ENCODE measurements at places on chromosomes 6 and 20.
A peak's percentile ranks its signal among the peaks of the same experiment; 100 is the strongest.

DNA sequence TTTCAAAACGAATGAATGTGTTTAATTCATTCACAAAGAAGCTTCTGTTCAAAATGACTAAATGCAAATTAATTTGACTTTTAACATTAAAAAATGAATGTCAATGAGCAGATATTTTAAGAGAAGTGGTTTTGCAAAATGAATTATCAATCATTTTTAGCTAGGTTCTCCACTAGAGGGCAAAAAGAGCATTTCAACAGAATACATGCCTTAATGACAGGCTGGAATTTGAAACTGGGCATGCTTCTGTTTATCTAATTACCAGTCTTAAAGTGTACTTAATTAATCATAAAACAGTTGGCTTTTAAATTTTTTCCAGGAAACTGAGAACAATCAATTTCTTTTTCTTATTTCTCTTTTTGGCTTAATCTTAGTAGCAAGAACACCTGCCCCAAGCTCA is 63.8 kb upstream of the TINAG start:
- no peak for DNase-seq
- H3K36me3 ChIP-seq = no peaks in the 10 kb centered on the region
- H3K27ac ChIP-seq = no peak overlapping the region
- H3K4me3 ChIP-seq = no peak overlapping the region

DNA sequence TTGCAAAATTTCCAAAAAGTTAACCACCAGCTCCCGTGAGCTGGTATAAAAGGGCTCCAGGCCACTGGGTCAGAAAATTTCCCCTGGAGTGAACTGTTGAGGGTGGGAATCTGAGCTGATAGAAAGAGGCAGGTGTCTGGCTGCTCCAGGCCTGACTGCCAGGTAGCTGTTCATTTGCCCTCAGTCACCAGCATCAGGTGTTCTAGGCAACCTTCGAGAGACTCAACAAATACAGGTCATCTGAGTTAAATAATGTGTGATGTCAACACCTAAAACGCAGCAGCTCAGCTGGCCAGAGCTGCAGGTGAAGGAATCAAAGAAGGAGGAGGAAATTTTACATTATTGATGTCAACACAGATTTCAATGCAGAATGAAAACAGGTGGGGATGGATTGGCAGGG is 46.7 kb downstream of the KCNK5 start:
- DNase-seq = no peak
- no peak overlapping the region for H3K27ac ChIP-seq
- H3K27me3 ChIP-seq = no peaks in the 10 kb centered on the region
- no peaks in the 10 kb centered on the region for H3K4me1 ChIP-seq
- no peak overlapping the region for H3K4me3 ChIP-seq

- H3K36me3 ChIP-seq = peaks cover 5% of the 10 kb centered on the region
- no peak overlapping the region for H3K27ac ChIP-seq
- peaks cover 9% of the 10 kb centered on the region for H3K4me1 ChIP-seq
- H3K4me3 ChIP-seq = no peak overlapping the region
These were observed 7.5 kb downstream of the SRXN1 start for GRCh38 chr20:645318-646106.

GRCh38 chr6:53831936-53832660 is 37.3 kb downstream of the LRRC1 start:
- no peak overlapping the region for H3K27ac ChIP-seq
- H3K36me3 ChIP-seq = no peaks in the 10 kb centered on the region
- no peaks in the 10 kb centered on the region for H3K27me3 ChIP-seq
- no peak overlapping the region for H3K4me3 ChIP-seq
- no peaks in the 10 kb centered on the region for H3K4me1 ChIP-seq
- no peak for DNase-seq

- H3K27ac ChIP-seq = peak overlapping the region; percentile 47
- no peaks in the 10 kb centered on the region for H3K27me3 ChIP-seq
- H3K36me3 ChIP-seq = no peaks in the 10 kb centered on the region
- DNase-seq = no peak
- peak overlapping the region; percentile 48 for H3K4me3 ChIP-seq
- peaks cover 28% of the 10 kb centered on the region for H3K4me1 ChIP-seq
These were observed 20.0 kb upstream of the TRIM27 start for GRCh38 chr6:28943557-28944411.

GRCh38 chr6:13479971-13480434 is 7.4 kb downstream of the GFOD1 start:
- no peaks in the 10 kb centered on the region for H3K27me3 ChIP-seq
- no peak overlapping the region for H3K4me3 ChIP-seq
- H3K36me3 ChIP-seq = no peaks in the 10 kb centered on the region
- no peaks in the 10 kb centered on the region for H3K4me1 ChIP-seq
- DNase-seq = no peak
- no peak overlapping the region for H3K27ac ChIP-seq

GRCh38 chr6:149942461-149942829 is 631 bp downstream of the ULBP2 start:
- H3K27ac ChIP-seq = no peak overlapping the region
- H3K27me3 ChIP-seq = peaks cover 27% of the 10 kb centered on the region
- DNase-seq = no peak
- H3K4me1 ChIP-seq = peaks cover 33% of the 10 kb centered on the region
- peak overlapping the region; percentile 69 for H3K4me3 ChIP-seq
- no peaks in the 10 kb centered on the region for H3K36me3 ChIP-seq

- no peaks in the 10 kb centered on the region for H3K27me3 ChIP-seq
- H3K4me3 ChIP-seq = no peak overlapping the region
- no peak for DNase-seq
- no peaks in the 10 kb centered on the region for H3K36me3 ChIP-seq
These were observed 47.4 kb downstream of the MYB start for GRCh38 chr6:135228486-135228885.

DNA sequence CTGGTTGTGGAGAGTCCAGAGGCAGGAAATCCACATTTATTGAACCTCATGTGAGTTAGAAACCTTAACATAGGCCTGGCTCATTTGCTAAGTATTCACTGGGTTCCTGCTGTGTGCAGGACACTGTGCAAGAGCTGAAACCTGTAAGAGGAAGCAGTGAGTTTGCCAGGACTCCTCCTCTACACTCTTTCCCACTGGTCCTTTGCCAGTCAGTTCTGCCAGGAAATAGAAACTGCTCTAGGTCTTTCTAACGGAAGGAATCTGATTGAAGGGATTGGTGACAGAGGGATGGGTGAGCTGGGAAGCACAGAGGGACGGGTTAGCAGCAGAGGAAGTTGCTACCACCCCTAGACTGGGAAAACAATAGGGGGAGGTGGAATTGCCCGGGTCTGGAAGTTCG is 234.2 kb upstream of the ECI2 start:
- H3K36me3 ChIP-seq = no peaks in the 10 kb centered on the region
- H3K27me3 ChIP-seq = no peaks in the 10 kb centered on the region
- H3K27ac ChIP-seq = no peak overlapping the region
- no peaks in the 10 kb centered on the region for H3K4me1 ChIP-seq
- no peak overlapping the region for H3K4me3 ChIP-seq

GRCh38 chr6:136624347-136624746 is 74.1 kb upstream of the MAP7 start:
- H3K36me3 ChIP-seq = peaks cover 31% of the 10 kb centered on the region
- no peak overlapping the region for H3K4me3 ChIP-seq
- H3K4me1 ChIP-seq = no peaks in the 10 kb centered on the region
- no peak overlapping the region for H3K27ac ChIP-seq
- DNase-seq = no peak

Data from effector memory CD4-positive, alpha-beta T cell (primary cell).